ENCODE measurements at places on chromosomes 3 and 15.

GRCh38 chr15:23866832-23867231 lies 179.7 kb upstream of the NDN start:
- DNase-seq = peak; percentile 22

DNA sequence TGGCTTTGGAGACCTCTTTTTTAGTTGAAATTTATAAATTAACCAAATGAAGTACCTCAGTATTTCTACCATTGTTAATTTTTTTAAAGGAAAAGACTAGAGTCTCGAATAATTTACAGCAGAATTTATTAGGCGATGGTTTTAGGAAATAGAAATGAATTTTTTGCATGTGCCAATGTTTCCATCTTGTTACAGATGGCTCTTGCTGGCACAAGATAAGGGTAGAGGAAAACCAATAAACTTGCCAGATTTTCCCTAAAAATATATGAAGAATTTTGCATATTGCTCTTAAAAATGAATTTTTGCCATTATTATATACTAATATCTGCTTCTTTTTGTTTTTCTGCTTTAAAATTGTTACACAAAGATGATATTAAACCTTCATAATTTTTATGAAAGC lies 380.7 kb downstream of the NLGN1 start:
- DNase-seq = no peak

DNA sequence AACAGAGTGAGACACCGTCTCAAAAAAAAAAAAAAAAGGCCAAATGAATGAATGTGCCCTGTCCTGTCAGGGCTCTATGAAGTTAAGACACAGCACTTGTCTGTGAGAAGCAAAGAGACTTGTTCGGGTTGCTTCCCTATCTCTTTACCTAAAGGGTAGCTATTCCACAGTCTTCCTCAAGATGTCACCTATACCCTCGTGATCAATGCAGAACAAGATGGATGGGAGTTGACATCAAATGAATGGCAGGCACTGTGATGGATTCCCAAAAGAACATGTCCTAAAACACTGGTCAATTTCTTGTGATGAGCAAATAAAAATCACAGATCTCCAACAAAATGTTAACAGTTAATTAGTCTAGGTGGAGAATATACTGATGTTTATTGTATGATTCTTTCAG lies 9.5 kb downstream of the TADA3 start:
- DNase-seq = no peak

GRCh38 chr3:38853011-38853410 lies 37.0 kb upstream of the SCN10A start:
- DNase-seq = no peak

DNA sequence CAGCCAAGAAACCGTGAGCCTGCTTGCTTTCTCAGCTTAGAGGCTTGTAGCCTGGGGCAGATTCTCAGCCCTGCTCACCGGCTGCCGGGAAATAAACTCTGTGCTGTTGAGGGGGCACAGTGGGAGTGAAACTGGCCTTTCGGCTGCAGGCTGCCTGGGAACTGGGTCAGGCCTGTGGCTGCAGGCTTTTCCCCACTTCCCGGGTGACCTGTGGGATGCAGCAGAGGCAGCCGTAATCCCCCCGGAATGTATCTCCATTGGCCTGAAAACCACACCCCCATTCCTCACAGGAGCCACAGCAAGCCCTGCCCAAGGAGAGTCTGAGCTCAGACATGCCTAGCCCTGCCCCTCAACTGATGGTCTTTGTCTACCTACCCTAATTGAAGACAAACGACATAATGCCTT lies 110.9 kb downstream of the STXBP5L start:
- DNase-seq = no peak

GRCh38 chr3:124557433-124558232 lies 172.6 kb upstream of the UMPS start:
- peak; percentile 56 for DNase-seq

DNA sequence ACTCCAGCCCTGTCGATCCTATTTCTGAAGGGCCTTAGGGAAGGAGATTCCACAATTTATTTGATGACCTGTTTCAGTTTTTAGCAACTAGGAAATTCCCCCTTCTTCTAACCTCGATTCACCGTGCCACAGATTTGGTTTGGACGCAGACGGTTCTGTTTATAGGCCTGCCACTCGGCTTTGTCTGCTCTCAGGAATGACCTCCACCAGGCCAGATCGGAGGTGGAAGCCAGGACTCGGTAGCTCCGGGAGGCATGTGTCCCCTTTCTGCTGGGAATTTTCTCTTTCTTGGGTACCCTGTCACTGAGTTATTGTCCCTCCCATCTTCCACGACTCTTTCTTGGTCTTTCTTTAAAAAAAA lies 85.5 kb upstream of the ETV5 start:
- DNase-seq = no peak

- no peak for DNase-seq
Measured at GRCh38 chr3:187136337-187136736, 3.0 kb downstream of the RPL39L start.

- peak; percentile 45 for DNase-seq
Measured at GRCh38 chr3:159265705-159266104, 463.9 kb downstream of the MFSD1 start.

- DNase-seq = no peak
Measured at GRCh38 chr15:69210574-69210973, 50.1 kb downstream of the GLCE start.

DNA sequence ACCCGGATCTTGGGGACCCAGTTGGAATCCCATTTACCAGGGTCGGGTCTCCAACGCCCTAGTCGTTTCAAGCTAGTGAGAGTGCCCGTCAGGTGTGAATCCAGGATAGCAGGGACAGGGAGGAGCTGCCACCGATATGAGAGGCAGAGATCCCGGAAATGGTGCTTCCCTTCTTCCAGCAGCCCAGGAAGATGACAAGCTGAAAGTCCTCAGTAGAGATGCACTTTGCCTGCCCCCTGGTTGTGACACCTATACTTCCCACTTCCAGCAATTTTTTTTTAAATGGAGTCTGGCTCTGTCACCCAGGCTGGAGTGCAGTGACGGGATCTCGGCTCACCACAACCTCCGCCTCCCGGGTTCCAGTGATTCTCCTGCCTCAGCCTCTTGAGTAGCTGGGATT lies 503.0 kb downstream of the NTRK3 start:
- no peak for DNase-seq

DNA sequence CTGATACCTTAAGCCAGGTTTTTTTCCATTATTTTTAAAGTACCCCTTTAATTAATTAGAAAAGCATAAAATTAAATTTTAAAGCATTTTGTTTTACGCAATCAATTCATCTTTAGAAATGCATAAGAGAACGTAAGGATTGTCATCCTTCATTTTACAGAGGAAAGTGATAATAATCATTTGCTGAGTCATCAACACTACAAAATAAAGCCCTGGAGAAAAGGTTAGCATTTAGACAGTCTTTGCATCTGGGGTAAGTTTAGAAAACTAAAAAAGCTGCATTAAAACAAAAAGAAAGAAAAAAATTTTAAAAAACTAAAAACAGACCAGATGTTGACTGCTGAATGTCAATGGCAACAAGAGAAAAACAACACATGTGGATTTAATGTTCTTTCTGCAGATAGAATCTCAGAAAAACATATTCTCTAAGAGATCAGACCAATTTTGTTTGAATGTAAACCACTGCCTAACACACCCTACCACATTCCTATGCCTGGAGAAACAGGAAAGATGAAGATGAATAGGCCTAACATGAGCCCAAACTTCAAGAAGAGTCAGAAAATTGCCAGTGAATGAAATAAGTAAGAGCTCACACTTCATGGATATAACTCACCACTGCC lies 59.9 kb downstream of the SUCNR1 start:
- no peak for DNase-seq

- no peak for DNase-seq
Measured at GRCh38 chr15:36970522-36970921, 129.8 kb downstream of the MEIS2 start.

GRCh38 chr3:145906755-145907154 lies 254.2 kb downstream of the PLOD2 start:
- DNase-seq = no peak

- peak; percentile 61 for DNase-seq
Measured at GRCh38 chr3:24196526-24196925, 251.4 kb downstream of the NR1D2 start.

- DNase-seq = peak; percentile 49
Measured at GRCh38 chr3:16512435-16513140, 911 bp downstream of the RFTN1 start.

GRCh38 chr15:27278761-27279160 lies 307.8 kb downstream of the GABRG3 start:
- no peak for DNase-seq

DNA sequence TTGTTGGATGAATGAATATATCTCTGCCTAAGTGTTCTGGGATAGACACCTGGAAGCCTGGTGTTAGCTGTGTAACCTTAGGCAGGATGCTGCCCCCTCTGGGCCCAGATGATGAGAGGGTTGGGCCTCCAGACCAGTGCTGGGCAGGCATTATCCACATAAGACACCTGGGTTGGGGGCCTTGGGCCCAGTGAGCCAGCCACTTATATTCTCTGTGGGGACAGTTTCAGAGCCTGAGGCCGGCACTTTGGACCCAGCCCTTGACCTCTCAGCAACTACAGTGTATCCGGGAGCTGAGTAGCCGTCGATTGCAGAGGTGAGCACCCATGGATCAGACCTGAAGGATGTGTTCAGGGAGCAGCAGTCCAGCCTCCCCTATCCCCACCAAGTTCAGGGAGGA lies 2.2 kb downstream of the HEMK1 start:
- DNase-seq = no peak

DNA sequence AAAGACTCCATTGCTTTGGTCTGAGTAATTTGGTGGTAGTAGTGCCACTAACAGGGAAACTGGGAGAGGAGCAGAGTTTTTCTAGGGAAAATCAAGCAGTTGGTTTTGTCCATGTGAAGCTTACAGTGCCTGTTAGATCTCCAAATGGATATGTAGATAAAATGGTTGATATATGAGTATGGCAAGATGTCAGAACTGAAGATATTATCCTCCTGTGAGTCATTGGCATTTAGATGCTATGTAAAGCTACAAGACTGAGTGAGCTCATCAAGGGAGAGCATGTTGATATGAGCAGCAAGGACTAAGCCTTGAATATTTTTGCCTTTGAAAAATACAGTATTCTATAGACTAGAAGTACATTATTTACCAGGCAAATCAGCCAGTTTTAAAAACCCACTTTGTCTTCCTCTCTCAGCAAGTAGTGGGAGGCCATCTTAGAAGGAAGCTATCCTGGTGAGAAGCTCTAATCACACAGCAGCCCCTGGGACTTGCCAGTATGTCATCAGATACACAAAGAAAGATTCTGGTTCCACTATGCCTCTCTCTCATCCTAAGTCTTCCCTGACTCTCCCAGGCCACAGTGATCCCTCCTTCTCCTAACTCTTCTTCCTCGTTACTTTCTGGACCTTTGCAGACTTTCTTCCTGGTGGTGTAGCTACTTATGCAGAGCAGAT lies 77.4 kb upstream of the ANKRD28 start:
- DNase-seq = peak; percentile 89

DNA sequence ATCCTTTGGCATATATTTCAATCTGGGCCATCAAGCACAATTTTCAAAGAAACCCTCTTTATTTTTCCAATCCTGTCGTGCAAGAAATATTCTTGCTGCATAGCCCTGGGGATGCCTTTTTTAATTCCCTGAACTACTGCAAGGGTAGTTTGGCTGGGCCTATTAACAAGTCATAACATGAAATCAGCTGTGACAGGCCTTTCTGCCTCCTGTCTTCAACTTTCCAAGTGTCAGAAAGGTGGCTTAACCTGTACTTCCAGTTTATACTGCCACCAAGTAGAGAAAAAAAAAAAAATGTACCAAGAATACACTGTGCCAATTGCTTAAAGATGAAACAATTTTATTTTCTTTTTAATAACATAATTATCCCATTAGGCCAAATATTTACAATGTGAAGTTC lies 32.4 kb upstream of the SPPL2A start:
- DNase-seq = no peak

DNA sequence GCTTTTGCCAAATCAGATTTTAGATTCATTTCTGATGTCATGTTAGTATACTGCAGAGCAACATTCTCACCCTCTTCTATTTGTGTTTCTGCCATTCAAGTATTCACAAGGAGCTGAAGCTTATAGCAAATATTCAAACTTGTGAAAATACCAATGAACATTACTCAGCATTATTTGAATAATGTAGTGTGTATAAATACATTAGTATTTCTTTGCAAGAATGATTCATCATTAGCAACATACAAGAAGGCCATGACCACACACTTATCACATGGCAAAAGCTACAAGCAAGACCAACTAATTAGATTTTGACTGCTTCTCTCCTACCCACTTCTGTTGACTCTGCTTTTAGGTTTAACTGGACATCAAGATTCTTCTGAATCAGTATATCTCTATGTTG lies 124.9 kb downstream of the IGSF11 start:
- no peak for DNase-seq

- no peak for DNase-seq
Measured at GRCh38 chr3:78495301-78495700, 1272.5 kb downstream of the ROBO1 start.

DNA sequence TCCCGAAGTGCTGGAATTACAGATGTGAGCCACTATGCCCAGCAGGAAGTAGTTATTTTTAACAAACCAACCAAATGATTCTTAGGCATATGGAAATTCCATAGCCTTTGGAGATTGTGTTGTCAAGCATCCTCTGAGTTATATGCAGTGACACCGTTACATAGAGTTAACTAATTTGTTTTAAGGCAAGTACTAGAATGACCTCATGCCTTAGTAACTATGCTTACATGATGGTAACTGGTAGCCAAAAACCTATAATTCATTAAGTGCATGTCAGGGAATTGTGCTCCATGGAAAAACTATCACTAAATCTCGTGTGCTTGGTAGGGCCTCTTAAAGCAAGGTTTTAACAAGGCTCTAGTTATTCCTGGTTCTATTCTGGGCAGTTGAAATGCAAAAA lies 392.8 kb downstream of the TUSC7 start:
- DNase-seq = no peak

DNA sequence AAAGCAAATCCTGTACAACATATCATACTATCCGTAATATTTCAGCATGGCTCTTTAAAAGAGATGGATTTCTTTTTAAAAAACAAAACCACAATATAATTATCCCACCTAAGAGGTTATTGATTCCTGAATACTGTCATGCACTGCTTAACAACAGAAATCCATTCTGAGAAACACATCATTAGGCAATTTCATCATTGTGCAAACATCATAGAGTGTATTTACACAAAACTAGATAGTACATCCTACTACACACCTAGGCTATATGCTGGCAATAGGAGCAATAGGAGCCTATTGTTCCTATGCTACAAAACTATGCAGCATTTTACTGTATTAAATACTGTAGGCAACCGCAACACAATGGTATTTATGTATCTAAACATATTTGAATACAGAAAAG lies 242.0 kb downstream of the NEK10 start:
- DNase-seq = no peak

DNA sequence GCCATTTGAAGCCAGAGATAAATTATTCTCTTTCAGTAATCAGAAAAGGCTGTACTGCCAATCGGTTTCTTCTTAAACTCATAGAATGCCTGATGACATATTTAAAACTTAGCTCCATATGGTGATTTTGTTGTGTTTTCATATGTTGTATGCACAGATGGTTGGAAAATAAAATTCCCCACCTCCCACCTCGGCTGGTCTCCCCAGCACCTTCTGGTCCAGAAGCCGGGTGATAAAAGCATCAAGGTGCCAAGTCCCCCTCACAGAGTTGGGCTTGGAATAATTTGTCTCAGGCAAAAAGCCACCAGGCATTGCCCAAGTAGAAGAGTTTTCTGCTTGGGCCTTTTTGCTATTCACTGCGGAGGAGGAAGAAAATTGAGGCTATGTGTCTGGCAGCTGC lies 18.4 kb downstream of the LARS2 start:
- no peak for DNase-seq

- no peak for DNase-seq
Measured at GRCh38 chr3:143252931-143253330, 133.4 kb downstream of the CHST2 start.

- no peak for DNase-seq
Measured at GRCh38 chr3:127445581-127446343, 144.8 kb downstream of the TPRA1 start.

Measured in iris pigment epithelial cell (primary cell).